ENCODE measurements at places on chromosomes 2 and 18.

- no peak for DNase-seq
Observed at GRCh38 chr2:24329700-24330099, 30.6 kb downstream of the ITSN2 start.

DNA sequence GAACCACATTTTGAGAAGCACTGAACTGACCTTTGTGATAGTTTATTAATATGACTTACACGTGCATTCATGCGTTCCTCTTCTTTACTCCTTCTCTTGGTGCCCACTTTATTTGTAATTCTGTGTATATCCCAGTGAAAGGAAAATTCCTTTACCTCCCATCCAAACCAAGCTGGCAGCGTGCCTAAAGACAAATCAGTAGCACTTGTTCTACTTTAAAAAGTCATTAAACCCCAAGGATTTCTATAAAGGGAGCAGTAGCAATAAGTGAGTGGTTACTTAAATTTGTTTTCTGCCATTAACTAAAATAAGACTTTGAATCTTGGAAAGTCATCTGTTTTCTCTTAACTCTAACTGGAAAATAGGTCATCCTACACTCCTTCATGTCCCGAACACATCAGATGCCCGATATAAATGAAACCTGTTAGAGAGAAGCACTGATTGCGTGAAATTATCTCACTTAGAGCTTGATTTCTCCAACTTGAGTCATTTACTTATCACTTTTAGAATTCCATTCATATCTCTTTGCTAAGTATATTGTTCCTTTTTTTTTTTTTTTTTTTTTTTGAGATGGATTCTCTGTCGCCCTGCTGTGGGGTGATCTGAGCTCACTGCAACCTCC is 10.7 kb downstream of the PIK3C3 start:
- DNase-seq: no peak

DNA sequence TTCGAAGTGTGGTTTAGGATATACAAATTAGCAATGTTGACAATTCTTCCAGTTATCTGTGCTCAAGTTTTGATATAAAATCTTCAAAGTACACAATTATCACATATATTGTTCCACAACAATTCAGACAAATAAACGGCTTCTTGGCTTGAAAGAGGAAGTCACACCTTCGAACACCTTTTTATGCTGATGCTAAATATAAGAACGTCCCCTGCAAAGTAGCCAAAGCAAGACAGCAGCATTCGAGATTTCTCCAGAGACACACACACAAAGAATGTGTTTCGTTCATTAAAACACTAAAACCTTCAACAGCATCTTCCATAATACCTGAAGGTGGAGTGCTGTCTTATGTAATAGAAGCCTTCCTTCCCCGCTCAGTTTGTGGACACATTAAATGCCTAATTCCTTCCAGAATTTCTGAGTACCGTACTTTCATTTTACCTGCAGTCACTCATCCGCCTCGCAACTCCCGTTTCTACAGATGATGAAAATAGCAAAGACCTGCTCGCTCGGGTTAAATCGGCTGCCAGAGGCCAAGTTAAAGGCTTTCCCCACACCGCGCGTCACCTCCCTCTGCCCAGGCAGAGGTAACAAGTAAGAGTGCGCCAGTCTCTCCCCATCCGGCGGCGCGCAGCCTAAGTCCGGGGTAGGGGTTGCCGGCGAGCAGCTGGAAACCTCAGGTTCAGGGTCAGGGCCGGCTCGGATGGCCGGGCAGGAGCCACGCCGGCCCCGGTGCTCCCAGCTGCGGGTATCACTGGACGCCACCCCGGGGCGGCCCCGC is 847 bp downstream of the SERPINE2 start:
- no peak for DNase-seq

DNA sequence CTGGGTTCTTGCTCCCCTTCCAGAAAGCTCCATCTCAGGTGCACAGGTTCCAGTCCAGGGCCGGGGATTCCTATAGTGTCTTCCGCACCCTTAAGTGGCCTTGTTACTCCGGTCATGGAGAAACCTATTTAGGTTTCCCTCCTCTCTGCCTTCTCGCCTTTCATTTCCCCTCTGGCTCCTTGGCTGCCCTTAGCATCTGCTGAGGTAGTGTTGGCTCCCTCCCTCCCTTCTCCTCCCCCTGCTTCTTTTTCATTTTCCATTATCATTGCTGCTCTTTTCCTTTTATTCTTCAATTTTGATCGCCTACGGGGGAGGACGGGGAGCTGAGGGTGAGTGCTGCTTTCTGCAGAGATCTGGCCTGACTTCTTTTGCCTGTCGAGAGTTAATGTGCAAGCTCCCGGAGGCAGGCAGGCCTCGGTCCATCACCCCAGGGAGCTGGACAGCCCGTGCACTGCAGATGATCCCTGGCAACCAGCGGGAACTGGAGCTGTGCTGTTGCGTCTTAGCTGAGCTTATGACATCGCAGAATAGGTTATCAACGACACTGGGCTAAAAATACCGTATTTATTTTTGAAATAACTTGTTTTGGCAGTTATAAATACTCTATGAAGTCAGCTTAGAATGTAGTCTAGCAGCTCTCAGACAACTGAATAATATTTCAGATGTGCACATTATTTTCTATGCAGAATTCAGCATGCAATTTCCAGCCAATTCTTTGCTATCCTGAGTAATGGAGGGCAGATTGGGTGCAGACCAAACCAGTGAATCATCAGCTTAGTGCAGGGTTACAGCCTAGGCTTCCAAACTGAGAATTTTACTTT is 141.9 kb downstream of the SLC4A3 start:
- DNase-seq: no peak

DNA sequence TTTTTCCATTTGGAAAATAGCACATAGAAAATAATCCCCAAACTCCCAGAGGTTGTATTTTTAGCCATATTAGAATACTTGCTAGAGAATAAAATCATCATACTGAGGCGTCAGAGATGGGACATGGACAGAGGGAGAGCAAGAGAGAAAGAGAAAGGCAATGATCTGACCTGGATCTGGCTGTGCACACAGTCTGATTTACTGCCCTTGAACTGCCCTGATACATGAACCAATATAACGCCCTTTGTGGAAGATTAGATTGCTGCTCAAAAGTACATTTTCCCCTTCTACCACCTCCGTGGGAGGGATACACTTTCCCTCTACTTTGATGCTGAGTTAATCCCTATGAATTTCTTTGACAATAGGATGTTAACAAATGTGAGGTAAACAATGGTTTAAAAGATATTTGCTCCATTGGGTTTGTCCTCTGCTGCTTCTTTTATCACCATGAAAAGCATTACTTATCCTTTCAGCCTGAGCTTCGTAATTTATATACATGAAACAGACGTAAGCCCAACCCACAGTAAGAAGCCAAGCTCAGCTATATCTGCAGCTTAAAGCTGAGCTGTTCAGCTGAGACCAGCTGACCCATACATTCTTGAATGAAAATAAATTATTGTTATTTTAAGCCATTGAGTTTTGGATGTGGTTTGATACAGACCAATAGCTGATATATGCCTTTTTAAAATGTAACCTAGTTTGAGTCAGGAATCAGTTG is 1664.6 kb upstream of the CELF4 start:
- no peak for DNase-seq

- DNase-seq: no peak
Observed at GRCh38 chr2:95296880-95297487, at the start of gene KCNIP3. TSS of gene KCNIP3 (plus strand) at chr2:95297347. CDS start at chr2:95297439, 92 bp downstream.

DNA sequence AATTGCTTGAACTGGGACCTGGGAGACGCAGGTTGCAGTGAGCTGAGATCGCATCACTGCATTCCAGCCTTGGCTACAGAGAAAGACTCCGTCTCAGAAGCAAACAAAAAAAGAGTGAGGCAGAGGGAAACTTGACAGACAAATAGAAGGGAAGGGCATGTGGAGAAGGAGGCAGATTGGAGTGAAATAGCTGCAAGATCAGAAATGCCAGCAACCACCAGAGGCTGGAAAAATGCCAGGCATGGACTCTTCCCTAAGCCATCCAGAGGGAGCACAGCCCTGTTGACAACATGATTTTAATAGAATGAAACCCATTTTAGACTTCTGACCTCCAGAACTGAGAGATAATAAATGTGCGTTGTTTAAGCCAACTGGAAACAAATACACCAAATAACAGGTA is 447.2 kb upstream of the SPHKAP start:
- DNase-seq: no peak

DNA sequence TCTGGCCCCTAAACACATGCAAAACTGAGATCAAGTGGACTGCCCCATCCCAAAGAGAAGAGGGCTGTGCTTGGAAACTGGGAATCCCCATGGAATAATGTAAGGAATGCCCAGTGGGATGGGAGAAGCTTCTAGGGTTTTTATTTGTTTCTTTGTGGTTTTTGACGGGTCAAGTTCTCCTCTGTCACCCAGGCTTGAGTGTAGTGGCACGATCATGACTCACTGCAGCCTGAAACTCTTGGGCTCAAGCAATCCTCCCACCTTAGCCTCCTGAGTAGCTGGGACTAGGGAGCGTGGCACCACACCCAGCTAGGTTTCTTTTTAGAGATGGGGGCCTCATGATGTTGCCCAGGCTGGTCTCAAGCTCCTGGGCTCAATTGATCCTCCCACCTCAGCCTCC is 101.7 kb upstream of the ZSWIM2 start:
- DNase-seq: no peak

GRCh38 chr2:172944022-172944793 is 131.4 kb upstream of the MAP3K20 start:
- DNase-seq: no peak

DNA sequence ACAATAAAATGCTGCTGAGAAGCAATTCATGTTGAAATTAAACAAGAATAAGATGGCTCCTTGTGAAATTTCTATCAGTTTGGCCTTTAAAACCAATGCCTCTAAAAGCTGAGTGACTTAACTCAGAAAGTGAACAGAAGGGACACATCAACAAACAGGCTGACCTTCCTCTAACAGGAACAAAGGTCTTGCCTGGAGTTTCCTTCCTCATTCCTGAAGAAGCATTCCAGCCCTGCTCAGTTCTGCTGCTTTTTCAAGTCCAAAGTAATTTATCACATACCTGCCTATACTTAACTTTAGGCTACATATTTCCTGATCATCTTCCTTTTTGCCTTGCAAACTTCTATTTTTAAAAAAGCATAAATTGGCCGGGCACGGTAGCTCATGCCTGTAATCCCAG is 14.1 kb downstream of the PTRHD1 start:
- DNase-seq: no peak

DNA sequence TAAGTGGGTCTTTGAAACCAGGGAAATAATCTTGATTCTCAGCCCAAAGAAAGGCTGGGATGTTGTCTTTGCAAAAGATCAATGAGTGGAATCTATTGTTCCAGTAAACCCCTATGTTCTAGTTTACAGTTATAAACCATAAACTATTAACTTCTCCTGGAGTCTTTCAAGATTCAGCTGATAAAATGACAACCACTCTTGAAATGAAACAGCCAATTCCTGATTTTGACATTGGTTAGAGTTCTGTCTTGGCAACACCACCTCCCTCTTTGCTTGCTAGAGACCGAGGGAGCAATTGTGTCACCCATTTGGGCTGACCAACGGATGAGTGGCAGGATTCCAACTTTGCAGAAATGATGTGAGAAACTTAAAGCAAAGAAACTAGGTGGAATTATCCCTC is 746.9 kb downstream of the SLC4A3 start:
- no peak for DNase-seq

DNA sequence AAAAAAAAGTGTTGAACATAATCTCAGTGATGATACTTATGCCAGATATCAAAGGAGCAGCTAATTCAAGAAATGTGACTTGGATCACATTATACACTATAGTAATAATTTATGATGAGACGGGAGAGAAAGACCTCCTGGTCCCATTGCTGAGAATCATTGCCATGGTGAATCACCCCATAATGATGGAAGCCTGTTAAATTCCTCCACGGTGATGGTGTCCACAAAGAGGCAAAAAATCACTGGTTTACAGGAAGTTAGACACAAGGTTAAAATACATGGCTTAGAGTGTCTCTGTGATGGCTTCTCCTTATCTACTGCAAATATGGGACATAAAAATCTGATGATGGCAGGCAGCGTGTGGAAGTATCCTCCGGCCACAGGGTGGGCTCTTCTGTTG is 210.0 kb downstream of the CDH2 start:
- no peak for DNase-seq

- no peak for DNase-seq
Observed at GRCh38 chr2:204655101-204655500, 109.8 kb downstream of the PARD3B start.

DNA sequence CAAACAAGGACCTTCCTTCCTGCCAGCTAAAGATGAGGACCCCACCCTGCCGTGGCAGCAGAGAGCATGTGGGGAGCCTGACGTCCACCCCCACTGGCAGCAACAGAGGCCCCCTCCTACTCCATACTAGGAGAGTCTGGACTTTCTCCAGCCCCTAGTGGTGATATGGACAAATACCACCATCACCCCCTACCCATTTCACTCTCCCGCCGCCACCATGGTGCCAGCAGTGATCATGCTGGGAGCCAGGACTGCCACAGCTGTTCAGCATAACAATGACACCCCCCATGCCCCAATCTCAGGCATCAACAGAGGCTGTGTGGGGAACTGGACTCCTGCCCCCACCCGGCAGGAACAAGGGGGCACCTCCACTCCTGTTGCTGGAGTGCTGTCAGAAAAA is 42.7 kb upstream of the ATP9B start:
- DNase-seq: no peak

GRCh38 chr2:157911246-157911645 is 35.1 kb upstream of the ACVR1 start:
- DNase-seq: no peak

DNA sequence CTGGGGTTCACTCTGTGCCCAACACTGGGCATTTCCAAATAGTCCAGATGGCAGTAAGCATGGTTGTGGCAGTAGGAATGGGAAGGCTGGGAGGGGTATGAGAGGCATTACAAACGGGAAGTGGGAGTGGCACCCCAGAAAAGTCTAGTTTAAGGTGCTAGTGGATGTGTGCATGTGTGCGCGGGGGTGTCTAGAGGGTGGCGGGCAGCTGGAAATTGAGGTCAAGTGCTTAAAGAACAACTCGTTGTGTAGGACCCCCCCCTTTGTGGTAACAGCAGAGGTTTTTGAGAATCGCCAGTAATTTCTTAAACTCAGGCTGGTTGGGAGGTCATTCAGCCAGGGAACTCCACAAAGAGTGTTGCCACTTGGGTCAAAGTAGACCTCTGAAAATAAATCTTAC is 69.9 kb downstream of the RHBDD1 start:
- no peak for DNase-seq

DNA sequence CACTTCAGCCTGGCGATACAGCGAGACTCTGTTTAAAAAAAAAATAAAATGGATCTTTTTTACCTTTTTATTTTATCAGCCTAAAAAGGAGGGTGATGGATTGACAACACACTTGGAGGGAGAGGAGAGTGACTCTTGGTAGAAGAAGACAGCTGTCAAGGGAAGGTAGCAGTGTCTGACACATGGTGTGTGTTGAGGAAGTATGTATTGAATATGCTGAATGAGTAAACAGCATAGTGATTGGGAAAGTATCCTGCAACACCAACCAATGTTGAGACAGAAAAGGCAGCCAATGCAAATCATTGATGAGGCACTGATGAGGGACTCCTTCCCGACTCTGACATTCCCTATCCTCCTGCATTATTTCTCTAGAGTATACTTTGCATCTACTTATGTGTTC is 306.4 kb downstream of the LPIN1 start:
- no peak for DNase-seq

- DNase-seq: no peak
Observed at GRCh38 chr2:27724905-27725701, 46.4 kb upstream of the MRPL33 start.
